SJSA1 (cell line): ENCODE measurements at places on chromosomes 6 and 20. TPM values are rescaled to one million over a fixed set of nuclear protein-coding genes. Genes with fewer than 3 reads are reported as not detected.

Gene DEFB119
- total RNA-seq, result not detected in 2 replicates

DNA sequence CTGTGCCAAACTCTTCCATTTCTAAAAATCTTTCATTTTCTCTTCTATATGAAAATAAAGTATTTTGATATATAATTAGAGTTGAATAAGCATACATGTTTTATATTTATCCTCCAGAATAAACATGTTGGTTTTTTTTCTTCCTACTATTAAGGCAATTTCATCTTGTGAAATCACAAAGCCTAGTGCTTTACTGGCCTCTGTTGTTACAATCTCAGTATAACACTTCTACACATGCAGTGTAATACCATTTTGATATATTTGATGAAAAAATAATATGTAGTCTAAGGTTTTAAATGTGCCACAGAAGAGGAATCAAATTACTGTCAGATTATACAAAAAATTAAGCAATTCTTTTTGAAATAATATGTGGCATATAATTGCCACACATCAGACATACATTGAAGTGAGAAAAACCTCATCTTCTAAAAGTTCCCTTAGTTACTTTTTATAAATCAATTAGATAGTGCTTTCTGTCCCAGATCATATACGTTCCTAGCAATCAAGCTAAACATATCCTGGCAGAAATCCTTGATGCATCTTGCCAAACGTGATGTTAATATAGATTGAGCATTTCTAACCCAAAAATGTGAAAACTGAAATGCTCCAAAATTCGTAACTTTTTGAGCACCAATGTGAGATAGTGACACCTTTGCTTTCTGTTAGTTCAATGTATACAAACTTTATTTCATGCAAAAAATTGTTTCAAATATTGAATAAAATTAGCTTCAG lies 225.1 kb upstream of the MANEA start:
- DNase-seq, result no peak

Gene ZNF76
- 8.2 and 15.6 TPM in 2 replicates for total RNA-seq

DNA sequence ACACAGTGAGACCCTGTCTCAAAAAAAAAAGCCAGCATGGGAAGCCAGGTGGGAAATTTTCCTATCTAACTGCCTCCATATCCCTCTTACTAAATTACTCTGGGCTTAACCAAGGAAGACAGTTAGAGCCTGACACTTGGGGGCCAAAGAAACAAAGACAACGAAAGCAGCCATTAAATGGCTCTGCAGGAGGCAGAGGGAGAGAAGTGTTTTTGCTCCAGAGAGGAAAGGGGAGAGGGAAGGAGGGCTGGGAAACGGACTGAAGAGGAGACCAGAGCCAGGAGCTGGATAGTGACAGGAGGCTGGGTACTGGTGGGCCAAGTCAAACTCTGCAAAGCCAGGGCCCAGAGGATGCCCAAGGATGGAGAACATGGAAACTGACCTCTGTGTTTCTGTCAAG lies 10.7 kb upstream of the TGIF2 start:
- no peak for DNase-seq

Gene TRIM10
- not detected in 2 replicates for total RNA-seq

Gene DNAH8
- total RNA-seq, result not detected in 2 replicates

- DNase-seq, result no peak
These were observed 8.3 kb downstream of the SIGLEC1 start for GRCh38 chr20:3704087-3704486.

Gene GJA1
- 103 and 164 TPM in 2 replicates for total RNA-seq

DNA sequence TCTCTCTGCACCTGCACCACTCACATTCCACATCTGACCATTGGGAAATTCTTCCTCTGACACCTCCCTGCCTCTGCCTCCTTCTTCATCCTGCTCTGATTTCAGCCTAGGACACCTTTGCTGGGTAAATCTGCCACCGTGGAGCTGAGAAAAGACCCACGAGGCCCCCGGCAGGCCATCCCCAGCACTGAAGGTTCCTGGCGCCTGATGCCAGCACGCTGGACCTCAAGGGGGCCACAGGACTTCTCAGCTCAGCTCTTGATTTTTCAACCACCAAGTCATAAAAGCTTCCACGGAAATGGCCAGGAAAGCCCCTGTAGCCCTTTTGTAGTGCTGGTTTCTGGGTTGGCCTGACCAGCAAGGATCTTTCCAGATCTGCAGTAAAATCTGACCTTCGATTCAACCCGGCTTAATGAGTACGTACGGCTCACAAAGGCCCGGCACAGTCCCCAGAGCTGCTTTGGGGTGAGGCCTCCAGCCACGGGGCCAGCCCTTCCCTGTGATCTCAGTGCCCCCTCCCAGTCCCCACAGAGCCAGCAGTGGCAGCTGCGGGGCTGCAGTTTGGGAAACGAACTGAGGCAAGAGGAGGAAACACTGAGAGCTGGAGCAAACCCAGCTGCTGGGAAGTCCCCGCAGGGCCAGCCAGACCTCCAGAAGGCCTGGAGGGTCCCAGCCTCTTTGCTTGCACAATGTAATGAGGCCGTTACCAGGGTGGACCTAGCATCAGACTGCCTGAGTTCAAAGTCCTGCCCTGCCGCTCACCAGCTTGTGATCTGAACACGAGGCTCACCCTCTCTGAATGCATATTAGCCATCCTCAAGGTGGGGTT lies 157.5 kb downstream of the BMP7 start:
- DNase-seq, result no peak

DNA sequence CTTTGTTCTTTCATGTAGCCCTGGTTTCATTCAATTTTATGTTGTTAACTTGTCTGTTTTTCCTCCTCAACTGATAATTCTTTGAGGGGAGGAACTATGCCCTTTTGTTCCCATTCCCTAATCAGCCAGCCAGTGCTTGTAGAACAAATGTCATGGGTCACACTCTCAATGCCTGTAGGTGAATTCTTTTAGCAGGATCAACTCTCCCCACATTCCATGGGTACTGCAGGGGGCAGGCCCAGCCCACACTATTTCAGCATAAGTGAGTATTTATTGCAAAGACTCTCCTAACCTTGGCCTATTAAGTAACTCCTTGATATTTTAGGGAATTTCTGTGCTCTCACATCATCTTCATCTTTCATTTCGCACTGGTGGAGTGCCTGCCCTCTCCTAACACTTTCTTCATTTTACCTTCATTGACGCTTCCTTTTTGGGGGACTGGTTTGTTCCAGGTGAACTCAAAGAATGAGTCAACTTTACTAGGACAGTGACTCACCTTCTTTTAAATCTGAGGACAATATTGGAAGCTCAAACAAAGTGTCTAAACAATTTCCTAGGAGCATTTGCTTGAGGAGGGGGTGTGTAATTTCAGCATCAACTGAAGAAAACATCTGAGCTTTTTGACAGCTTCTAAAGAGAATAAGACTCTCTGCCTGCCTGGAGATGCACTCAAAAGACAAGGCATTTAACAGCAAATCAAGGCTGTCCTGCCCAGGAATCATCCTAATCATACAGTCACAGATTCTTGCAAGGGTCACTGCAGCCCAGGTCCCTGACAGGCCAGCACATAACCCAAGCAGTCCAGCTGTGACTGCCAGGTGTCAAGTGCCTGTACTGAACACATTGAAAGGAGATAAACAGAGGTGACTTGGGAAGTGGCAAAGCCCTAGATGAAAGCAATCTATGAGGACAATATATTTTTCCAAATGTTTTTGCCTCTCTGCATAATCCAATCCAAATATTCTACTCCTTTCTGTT lies 263.9 kb upstream of the PRND start:
- no peak for DNase-seq

DNA sequence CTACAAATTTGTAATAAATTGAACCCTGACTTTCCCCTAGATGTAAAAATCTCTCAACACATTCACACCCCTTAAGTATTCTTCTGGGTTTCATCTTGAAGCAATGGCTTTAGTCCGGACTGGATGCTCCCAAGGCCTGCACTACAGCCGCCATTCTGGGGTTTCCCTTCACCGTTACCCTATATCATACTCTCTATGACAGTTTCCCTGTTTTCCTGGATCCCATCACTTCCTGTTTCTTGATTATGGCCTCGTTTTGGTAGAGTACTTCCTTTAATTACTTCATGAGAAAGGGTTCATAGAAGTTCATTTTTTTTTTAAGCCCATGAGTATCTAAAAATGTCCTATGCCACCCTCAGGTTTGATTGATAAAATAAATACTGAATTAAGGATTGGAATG lies 11.7 kb downstream of the FIG4 start:
- no peak for DNase-seq

DNA sequence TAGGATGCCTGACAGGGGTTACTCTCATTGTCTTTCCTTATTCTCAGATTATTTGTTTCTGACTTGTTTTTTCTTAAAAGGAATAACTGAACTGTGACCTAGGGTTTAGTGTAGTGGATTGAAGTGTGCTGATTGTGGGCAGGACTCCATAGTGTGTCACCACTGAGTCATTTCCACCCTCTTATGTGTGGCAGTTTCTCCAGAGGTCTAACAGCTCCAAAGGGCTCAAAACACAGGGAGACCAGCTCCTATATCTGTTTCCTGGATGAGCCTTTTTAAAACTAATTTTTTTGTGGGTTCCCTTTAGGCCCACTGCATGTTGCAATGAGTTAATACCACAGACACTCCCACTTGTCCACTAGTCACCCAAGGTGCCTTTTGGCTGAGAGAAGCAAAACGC lies 951.1 kb upstream of the ADGRB3 start:
- DNase-seq, result no peak

Gene TAGAP
- 5.7 and 8.4 TPM in 2 replicates for total RNA-seq

Gene HAO1
- total RNA-seq, result not detected in 2 replicates

GRCh38 chr6:104896914-104897313 lies 37.2 kb upstream of the HACE1 start:
- no peak for DNase-seq

DNA sequence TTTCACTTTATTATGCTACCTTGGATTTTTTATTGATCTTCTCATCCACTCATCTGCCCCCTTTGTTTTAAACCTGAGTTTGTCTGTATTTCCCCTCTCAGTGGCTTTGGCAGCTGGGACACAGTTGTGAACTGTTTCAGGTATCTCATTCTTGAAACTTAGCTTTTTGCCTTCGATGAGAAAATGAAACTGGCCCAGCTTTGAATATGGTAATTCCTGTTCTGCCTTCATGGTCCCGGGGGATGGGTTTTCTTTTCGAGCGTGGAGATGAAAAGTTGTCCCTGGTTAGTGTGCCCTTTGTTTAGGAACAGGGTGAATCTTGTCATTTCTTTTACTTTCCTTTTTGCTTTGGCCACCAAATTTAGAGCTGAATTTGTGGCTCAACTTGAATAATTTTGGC lies 25.6 kb downstream of the DHX35 start:
- DNase-seq, result no peak

DNA sequence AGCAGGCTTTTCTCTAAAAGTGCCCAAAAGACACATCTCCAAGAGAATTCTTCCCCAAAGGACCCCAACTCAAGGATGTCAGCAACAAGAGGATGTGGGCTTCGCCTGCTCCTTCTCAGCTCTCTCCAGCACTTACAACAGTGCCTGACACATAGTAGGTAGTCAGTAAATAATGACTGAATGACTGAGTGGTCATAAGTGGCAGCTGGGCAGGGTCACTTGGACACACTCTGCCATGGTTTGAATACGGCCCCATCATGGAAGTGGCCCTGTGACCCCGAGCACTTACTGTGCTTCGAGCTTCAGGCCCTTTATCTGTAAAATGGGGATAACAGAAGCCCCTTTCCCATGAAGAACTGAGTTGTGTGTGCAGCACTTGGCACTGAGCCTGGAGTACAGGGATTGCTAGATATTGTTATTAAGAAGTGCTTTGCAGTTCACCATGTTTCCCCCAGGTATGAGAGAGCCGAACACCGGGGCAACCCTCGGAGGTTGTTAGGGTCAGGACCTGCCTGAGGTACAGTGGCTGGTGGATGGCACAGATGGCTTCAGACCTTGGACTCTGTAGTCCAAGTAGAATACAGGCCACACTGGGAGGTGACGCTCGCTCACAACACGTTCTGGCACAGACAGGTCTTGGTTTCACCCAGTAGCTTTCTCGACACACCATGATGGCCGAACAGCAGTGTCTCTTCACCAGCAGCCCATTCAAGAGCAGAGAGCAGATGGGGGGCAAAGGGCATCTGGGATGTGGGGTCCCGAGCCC lies 56.0 kb downstream of the NOL4L start:
- no peak for DNase-seq

Gene OPRM1
- total RNA-seq, result not detected in 2 replicates

DNA sequence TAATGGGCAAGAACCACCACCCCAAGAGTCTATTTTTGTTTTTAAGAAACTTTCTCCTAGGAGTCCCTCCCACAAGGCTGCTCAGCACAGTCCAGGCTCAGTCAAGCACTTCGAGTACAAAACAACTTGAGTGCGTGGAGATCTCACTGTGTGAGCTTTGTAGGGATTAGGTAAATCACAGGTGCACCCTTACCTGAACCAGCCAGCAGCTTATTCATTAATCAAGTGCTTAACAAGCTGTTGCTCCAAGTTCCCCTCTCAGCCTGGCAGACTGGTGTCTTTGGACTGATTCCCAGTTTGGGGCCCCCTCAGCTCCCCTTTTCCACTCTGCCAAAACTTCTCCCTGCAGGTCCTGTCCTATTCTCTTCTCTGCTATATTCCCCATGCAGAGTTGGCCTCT lies 133.1 kb downstream of the LY86 start:
- no peak for DNase-seq

- DNase-seq, result peak; percentile 53
These were observed at the start of gene DLL1 for GRCh38 chr6:170290296-170291128. Gene DLL1 (minus strand): TSS chr6:170291078. CDS start chr6:170290139, 939 bp downstream.

GRCh38 chr20:401682-402495 lies 6.2 kb upstream of the RBCK1 start:
- no peak for DNase-seq

Gene GSTA3
- total RNA-seq, result not detected in 2 replicates

Gene SAMD5
- total RNA-seq, result 16.2 and 21.5 TPM in 2 replicates

- DNase-seq, result peak; percentile 33
These were observed 36.3 kb downstream of the PYGB start for GRCh38 chr20:25284131-25284601.

Gene ZNF831
- not detected in 2 replicates for total RNA-seq

Gene ZNF322
- total RNA-seq, result 18.9 and 23.2 TPM in 2 replicates

Gene CLDN20
- total RNA-seq, result not detected in 2 replicates

DNA sequence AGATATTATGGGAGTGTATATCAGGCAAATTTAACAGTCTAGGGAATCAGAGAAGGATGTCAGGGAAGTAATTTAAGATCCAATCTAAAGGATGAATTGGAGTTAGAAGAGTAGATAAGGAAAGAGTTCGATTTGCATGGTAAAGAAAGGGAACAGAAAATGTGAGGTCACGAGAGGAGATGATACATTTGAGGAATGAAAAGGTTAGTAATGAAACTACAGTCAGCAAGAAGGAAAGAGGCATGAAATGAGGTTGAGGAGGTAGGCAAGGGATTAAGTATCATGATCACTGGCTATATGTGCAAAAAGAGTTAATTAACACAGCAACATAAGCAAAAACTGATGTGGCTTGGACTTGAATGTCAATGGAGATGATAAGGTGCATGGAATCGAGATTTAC lies 22.4 kb downstream of the ZNF318 start:
- no peak for DNase-seq

- no peak for DNase-seq
These were observed 9.5 kb upstream of the ADGRG6 start for GRCh38 chr6:142292166-142292924.

- no peak for DNase-seq
These were observed 5.5 kb downstream of the CD40 start for GRCh38 chr20:46123482-46124245.

- DNase-seq, result no peak
These were observed 4.7 kb downstream of the SLCO4A1 start for GRCh38 chr20:62646851-62647520.

GRCh38 chr6:75993236-75994162 lies 79.0 kb downstream of the IMPG1 start:
- no peak for DNase-seq

- DNase-seq, result no peak
These were observed 117.5 kb upstream of the COL21A1 start for GRCh38 chr6:56364827-56365339.

- no peak for DNase-seq
These were observed 209.9 kb upstream of the PRND start for GRCh38 chr20:4511776-4512175.

- DNase-seq, result no peak
These were observed 33.2 kb upstream of the KIF3B start for GRCh38 chr20:32244150-32244823.

Gene KIF25
- not detected in 2 replicates for total RNA-seq
